ENCODE measurements at places on chromosomes 12 and 14. TPM values are rescaled to one million over a fixed set of nuclear protein-coding genes. Genes with fewer than 3 reads are reported as not detected.

DNA sequence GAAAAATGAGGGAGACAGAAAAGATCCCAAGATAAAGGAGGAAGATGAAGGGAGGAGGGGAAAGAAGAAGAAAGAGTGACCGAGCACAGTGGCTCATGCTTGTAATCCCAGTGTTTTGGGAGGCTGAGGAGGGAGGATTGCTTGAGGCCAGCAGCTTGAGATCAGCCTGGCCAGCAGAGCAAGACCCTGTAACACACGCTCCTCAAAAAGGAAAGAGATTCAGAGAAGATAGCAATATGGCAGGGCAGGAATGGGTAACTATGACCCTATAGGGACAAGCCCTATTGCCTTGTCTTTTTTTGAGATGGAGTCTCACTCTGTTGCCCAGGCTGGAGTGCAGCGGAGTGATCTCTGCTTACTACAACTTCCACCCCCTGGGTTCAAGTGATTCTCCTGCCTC lies 116.9 kb upstream of the MAP1LC3B2 start:
- DNase-seq: no peak

DNA sequence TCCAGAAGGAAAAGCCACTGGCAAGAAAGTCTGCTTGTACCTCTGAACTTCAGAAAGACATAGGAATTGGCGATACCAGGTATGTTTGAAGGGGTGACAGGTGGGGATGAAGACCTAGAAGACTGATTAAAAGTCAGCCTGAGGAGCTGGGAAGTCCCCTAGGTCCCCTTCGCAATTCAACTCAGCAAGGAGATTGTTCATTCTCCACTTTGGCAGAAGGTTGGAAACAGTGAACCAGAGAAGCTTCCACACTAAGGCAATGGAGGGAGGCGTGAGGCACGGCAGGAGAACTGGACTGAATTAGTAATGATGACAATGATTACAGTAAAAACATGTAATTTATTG lies 240.3 kb upstream of the TMPO start:
- no peak for DNase-seq

GRCh38 chr14:95993768-95994592 lies 45.2 kb upstream of the C14orf132 start:
- no peak for DNase-seq

DNA sequence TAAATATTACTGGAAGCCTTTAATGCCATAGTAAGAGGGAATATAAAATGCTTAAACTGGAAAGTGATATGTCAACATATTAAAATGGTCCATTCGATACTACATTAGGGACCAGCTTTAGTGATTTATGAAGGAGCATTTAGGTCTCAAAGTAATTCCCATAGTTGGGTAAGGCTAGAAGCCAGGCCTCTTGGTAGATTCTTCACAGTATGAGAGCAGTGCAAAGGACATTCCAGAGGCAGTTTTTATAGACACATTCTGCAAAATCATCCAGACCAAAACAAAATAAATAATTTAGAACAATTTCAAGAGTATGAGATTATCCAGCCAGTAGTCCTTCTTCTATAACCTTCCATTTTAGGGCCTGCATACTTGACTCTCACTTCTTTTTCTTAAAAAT lies 142.6 kb upstream of the PDZRN4 start:
- DNase-seq: no peak

- DNase-seq: peak; percentile 72
These were observed 551 bp downstream of the RAP1B start for GRCh38 chr12:68611094-68611805.

GRCh38 chr12:114858388-114859146 lies 174.6 kb upstream of the TBX3 start:
- no peak for DNase-seq

- no peak for DNase-seq
These were observed 1.3 kb upstream of the ADGRD1 start for GRCh38 chr12:130952171-130952954.

GRCh38 chr14:89990218-89990617 lies 34.5 kb downstream of the TDP1 start:
- DNase-seq: no peak

DNA sequence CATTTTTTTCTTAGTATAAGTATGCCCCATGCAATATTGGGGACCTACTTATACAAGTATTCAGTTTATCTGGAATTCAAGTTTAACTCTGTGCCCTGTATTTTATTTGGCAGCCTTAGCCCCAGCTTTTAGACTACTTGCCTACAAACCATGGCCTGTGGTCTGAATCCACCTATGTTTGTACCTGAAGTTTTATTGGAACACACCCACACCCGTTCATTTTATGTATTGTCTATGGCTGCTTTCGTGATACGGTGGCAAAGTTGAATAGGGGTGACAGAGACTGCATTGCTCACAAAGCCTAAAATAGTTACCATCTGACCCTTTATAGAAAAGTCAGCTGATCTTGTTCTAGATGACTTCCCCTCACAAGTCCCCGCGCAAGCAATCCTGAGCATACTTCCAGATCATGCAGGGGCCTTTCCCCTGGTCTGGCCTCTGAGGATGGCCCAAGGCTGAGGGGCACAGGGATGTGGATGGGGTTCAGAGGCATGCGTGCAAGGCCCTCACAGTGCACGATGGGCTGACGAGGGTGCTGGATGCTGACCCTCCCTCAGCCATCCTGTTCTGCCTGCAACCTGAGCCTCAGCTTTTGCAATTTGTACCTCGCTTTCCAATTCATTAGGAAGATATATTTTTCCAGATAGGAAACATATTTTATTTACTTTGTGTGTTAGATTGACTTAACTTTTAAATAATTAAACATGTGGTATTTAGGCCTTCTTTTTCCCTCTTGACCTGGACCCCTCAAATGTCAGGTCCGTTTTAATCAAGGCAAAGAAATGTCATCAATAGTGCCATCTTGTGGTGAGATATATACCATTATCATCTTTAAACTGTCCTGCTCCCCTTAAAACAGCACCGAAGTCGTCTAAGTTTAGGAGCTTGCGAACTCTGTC lies 527.3 kb upstream of the CCDC196 start:
- no peak for DNase-seq

DNA sequence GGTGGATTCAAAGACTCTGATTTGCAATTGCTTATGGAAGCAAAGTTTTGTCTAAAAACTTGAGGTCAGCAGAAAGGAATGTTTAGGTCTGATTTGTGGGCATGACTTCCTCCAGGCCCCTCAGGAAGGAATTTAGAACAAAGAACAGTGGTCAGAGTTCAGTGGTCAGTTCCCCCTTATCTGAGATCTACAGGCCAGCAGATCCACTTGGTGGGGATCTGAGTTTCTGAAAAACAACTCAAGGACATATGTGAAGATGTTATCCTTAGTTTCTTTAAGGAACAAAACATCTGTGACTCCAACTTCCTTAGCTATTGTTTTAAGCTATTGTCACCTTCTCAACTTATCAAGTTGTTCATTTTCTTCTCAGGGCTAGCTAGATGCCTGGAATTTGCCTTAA lies 28.0 kb upstream of the NAA30 start:
- no peak for DNase-seq

DNA sequence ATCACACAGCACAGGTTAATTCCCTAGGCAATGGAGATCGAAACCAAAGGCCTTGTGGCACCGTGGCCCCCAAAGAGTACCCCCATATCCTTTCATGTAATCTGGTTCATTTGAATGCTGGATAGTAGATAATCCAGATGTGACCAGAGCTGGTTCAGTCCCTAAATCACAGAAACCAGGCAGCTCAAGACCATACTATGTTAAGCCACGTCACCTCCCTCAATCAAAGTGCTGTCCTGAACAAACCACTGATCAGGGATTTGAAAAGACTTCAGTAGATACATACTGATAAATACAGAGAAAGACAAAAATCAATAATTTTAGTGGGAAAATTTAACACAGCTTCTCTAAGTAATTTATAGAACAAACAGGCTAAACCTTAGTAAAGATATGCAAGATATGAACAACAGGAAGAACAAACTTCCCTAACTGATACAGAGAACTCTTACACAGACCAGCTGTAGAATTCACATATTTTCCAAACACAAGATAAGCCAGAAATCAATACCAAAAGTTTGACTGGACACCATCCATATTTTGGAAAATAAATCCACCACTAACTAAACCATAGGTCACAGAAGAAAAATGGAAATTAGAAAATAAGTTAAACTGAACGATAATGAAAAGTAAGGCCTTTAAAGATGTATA lies 67.1 kb downstream of the BCAT1 start:
- DNase-seq: no peak

DNA sequence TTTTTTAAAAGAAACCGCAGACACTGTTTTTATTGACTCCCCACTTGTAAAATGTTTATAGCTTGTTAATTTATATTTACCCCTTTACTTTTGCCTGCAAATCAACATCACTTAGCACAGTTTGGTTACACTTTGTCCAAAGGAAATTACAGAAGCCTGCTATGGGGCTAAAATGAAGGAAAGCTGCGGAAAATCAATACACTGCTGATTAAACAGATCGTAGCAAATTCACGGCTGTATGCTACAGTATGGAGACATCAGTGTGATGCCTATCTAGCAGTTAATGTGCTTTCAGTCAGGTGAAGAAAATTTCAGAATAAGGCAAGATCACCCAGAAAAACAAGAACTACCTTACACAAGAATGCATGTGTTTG lies 110.0 kb downstream of the FOXG1 start:
- no peak for DNase-seq

DNA sequence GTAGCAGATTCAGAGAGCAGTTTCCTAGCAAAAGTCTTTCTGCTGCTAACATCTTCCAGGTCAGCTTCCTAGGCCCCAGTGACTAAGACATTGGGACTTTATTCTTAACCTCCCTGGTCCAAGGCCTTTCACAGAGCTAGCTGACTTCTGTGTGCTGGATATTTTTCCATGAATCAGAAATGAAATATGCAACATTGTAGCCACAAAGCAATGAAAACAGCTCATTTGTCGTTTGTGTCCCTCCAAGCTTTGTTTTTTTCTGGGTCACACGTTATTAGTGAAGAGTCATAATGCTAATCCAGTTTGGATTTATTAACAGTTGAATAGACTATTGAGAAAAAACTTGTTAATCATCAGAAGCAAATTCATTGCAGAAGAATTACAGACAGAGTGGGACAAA lies 82.4 kb downstream of the ARF6 start:
- no peak for DNase-seq

GRCh38 chr12:3655328-3655900 lies 97.5 kb downstream of the CRACR2A start:
- DNase-seq: no peak

DNA sequence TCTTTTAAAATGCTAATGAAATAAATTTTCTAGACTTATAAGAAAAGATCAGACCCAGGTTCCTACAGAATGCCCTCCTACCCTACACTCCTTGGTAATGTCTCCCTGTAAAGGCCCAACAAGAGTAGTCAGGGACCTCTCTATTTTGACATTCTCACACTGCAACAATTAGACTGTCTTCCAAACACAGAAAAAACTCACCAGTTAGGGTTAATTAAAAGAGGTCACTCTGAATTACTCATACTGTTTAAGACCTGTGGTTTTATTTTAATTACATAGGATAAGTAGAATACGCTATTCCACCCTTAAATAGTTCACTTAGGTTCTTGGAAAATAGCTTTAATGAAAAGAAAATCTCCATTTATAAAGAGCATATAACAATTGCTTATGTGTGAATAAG lies 142.4 kb downstream of the ITPR2 start:
- DNase-seq: no peak

DNA sequence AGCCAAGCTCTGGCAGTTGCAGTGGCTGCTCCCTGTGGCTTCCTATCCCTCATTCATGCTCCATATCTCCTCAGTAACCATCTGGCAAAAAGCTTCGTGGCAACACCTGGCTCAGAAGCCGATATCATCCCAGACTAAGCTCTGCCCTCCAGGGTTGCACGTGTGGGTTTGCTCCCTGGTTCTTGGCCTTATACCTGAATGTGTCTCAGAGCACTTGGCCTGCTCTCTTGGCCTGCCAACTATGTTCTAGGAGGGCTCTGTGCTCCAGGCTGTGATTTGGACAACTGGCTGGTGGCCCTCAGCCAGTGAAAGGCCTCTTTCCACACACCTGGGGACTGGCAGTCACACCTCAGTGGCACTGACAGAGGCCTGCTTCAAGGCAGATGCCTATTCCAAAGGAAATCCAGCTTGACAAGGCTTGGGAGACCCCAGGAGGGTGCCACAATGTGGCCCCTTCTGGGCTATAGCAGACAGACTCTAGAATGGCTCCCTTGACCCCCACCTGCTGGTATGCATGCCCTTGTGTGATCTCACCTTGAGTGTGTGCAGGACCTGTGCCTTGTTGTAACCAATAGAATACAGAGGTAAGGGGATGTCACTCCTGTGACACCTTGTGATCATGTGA lies 10.5 kb downstream of the PLD4 start:
- DNase-seq: peak; percentile 31

DNA sequence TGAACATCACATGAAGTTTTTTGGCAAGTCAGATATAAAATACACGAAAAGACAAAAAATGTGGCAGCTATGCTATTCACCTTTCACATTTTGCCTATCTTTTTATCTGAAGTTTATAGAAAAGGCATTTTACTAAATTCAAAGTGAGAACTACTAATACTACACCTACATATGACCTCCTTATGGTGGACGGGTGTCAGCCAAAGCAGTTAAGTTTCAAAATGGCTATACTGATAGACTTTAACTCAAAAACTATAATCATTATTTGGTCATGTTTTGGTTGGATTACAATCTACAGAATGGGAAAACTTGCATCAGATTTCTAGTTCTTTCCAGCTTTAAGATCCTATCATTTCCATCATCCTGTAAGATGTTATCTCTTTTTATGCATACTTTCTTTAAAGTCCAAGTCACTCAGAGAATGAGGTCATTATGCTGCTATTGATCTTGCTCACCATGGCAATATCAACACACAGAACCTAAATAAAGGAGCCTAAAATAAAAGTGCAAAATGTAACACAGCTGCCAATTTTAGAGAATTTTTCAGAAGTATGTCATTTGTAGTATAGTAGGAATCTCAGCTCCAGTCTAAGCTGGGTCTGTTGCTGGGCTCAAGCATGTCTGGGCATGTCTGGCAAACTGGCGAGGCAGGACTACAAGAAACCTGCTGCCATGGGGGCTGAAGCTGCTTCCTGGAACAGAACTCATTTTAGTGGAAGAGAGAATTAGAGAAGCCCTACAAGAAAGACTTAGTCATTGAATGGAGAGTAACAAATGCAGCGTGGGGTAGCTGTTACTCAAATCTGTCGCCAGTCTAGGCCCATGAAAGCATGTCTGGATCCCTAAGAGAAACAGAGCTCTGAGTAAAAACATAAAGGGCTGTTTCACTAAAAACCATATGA lies 7.6 kb upstream of the AEBP2 start:
- peak; percentile 39 for DNase-seq

DNA sequence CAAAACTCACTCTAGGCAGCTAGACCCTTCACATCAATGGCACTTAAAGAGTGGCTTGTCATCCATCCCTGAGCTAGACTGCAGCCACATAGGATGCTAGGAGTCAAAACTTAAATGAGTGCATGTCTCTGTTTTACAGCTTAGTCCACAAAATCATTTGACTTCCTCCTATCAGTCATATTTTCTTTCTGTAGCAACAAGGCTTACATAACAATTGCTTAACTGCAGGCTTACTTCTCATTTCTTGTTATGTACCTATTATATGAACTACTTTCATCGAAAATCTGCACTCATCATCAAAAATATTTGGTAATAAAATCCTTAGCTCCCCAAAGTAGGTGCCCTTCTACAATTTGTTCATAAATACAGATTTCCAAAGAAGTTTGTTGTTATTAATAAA lies 30.1 kb downstream of the CLEC1A start:
- DNase-seq: no peak

SLC6A13 gene
- 0.69 TPM for total RNA-seq

GLIPR1L1 gene
- not detected for total RNA-seq

MORN3 gene
- 6.2 TPM for total RNA-seq

MIP gene
- total RNA-seq: not detected
